Activated CD4-positive, alpha-beta T cell treated with anti-CD3 and anti-CD28 coated beads, Interleukin-2, amount 50 U/mL, for 16 hours (primary cell): ENCODE measurements at places on chromosomes 2 and 18.
A peak's percentile ranks its signal among the peaks of the same experiment; 100 is the strongest.

DNA sequence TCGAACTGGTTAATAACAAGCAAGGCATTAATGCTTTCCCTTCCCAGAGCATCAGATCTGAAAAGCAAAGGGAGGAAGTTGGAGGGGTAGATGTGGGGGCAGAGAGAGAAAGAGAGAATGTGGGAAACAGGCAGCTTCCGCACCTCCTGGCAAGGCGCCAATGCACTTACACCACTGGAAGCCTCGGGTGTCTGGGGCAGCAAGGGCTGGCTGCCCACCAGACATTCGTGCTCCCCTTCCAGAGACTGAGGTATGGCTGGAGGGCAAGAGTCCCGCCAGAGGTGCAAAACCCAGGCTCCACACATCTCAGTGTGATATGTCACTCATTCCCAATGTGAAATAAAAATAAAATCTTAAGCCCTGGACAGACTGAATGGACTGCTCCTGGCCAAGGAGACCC is 46.4 kb downstream of the TEX51 start:
- no peak for DNase-seq

GRCh38 chr2:68108120-68108519 is 45.3 kb upstream of the C1D start:
- DNase-seq = no peak

DNA sequence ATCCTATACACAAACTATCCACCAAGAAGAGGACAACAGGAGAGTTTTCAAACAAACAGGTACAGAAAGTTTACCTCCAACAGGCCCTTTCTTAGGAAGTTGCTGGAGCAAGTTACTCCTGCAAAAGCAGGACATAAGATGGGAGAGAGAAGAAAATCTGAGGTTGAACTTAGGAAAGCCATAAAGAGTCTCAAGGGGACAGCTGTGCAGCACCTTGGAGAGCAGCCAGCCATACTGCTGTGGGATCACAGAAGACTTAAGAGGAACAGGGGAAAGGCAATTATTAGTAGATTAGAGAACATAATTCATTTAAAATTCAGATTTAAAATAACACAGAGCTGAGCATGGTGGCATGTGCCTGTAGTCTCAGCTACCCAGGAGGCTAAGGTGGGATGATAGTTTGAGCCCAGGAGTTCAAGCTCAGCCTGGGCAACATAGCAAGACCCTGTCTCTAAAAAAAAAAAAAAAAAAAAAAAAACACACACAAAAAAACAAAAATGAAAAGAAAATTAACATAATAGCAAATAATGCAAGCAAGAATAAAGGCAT is 148.1 kb upstream of the SIX3 start:
- no peak for DNase-seq

GRCh38 chr18:40431071-40431985 is 1523.7 kb upstream of the PIK3C3 start:
- no peak for DNase-seq

GRCh38 chr18:31773774-31774476 is 13.2 kb upstream of the SLC25A52 start:
- DNase-seq = no peak

- DNase-seq = no peak
Measured at GRCh38 chr2:24054366-24055010, 4.9 kb downstream of the FKBP1B start.

GRCh38 chr2:96353606-96354101 is 18.1 kb downstream of the NCAPH start:
- no peak for DNase-seq

DNA sequence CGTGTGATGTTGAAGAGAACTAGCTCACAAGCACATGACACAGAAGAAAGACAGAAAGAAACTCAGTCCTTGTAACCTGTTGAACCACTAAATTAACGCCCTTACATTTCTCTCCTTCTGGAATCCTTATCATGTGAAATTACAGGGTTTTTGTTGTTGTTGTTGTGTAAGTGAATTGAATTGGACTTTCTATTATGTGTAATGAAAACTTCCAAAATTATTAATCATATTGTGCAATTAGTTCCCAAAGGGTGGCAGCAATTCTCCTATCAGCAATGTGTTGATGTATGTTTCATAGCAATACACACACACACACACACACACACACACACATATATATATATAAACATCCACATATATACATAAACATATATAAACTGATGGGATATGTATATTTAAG is 402.2 kb upstream of the TCF4 start:
- no peak for DNase-seq

GRCh38 chr2:8861797-8862196 is 24.4 kb upstream of the KIDINS220 start:
- DNase-seq = no peak

DNA sequence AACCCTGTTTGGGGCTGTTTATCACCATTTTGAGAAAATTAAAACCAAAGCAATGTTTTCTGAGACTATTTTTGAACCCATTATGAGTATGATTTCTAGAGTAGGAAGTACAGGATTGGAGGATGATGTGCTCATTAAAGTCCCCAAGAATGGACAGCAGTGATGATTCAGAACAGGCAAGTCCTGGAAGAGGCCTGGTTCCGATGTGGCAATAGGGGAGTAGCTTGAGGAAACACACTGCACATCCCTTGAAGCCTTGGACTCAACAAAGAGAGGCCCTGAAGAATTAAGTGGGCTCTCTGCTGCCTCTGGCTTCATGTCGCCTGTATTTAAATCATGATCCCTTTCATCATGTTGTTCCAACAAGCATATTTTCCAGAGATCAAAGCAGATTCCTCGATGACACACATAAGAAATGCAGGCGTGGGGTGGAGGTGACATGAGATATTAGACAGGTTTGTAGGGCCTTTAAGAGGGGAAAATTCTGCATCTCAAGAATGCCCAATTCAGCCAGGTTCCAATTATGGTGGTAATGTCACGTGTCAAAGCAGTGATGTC is 242.2 kb downstream of the FHOD3 start:
- DNase-seq = no peak

- DNase-seq = peak; percentile 78
Measured at GRCh38 chr2:63050334-63051041, at the start of gene OTX1. Gene OTX1 (plus strand): TSS chr2:63050830. CDS start chr2:63052991, 2,161 bp downstream.

DNA sequence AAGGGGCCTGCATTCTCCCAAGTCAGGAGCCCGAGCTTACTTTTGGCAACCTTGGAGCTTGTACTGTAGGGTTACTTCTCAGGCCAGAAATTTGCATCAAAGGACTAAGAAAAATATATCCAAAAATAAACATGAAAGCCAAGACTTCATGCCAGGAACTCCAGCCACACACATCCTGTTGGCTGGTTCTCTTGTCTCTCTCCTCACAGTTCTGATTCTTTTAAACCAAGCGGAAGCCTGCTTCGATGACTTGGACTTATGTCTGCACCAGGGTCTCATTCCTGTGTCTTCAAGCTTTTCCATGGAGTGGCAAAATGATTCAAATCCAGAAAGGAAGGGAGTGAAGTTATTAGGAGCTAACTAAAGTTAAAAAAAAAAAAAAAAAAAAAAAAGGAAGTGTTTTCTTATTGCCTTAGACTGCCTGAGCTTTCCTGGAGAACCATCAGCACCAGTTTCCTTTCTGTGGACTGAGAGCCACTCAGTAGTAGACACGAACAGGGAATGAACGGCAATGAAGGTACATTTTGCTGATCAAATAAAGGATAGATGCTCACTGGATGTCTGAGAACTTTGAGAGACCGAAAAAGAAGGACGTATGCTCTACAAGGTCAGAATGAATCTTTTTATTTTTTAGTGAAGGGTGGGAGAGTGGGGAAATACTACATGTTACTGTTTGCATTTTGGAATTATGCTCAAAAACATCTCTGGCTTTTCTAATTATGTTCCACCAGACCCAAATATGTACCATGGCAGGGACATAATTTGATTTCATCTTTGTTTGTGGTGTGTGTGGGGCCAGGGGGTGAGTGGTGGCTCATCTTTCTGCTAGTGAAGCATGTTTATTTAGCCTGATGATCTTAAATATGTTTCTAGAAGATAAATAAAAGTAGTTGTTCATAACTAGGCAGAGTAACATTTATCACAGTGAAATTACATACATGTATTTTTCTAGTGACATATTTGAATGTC is 86.0 kb downstream of the RAPGEF4 start:
- DNase-seq = no peak

- no peak for DNase-seq
Measured at GRCh38 chr2:69217333-69218080, 169.5 kb downstream of the GFPT1 start.

DNA sequence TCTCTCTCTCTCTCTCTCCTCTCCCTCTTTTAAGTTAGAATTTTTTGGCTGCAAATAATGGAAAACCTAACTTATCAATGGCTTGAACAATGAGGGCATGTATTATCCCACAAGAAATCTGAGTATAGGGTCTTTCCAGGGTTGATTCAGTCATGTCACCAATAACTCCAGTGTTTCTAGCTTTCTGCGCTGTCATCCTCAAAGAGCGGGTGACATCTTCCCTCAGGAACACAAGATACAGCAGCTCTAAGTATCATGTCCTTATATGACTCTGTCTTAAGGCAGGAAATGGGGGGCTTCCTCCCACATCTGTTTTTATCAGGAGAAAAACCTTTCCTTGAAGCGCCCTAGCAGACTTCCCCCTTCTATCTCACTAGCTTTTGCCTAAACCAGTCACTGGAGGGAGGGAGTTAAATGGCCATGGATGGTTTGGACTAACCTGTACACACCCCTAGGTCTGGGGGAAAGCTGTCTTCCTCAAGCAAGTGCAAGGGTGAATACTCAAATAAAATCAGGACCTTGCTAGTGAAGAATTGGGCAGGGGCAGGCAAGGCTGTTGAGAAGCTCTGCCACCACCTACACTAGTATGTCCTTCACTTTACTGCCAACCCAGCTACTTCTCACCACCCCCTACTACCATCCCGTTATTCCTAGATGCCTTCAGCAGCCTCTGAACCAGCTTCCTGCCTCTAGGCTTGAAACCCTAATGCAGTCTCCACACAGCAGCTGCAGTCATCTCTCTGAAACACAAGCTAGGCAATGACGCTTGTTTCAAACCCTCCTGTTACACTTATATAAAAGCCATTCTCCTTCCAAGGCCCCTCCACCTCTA is 7.5 kb upstream of the TUBA4A start:
- no peak for DNase-seq

DNA sequence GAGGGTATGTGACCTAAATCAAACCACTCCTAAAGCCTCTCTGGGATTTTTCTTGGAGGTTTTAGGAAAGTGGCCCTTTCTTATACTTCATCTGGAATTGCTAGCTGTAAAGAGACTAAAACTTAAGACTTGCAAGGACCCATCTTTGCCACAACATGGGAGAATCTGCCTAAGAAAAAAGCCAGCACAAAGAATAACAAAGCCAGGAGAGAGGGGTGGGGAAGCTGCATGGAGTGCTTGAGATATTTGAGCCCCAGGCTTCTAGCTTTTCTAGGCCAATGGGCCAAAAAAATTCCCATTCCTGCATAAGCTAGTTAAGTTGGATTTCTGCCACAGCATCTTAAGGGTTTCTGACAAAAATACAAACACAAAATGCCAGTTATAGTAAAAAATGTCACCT is 38.5 kb upstream of the LYPD6 start:
- DNase-seq = no peak
